Calu3 (cell line): ENCODE measurements at places on chromosomes 4 and X. TPM values are rescaled to one million over a fixed set of nuclear protein-coding genes. Genes with fewer than 3 reads are reported as not detected.

GRCh38 chr4:184019076-184019475, 114.0 kb downstream of the STOX2 start:
- DNase-seq: no peak

- no peak for DNase-seq
These were observed 183.5 kb upstream of the FSTL5 start for GRCh38 chr4:162347156-162347841.

Gene MAGEC3
- not detected in 2 replicates for total RNA-seq

DNA sequence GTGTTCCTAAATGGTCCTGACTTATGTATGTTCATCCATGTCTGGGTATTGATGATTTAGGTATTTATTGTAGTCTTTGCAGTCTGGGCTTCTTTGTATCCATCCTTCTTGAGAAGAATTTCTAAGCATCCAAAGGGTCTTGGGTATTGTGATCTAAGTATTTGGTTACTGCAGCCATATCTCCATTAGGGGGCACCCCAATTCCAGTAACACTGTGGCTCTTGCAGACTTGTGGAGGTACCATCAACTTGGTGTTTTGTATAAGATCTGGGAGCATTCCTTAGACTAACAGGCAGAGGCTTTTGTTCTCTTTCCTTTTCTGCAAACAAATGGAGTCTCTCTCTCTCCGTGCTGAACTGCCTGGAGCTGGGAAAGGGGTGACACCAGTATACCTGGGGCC, 113.7 kb upstream of the NEXMIF start:
- DNase-seq: no peak

DNA sequence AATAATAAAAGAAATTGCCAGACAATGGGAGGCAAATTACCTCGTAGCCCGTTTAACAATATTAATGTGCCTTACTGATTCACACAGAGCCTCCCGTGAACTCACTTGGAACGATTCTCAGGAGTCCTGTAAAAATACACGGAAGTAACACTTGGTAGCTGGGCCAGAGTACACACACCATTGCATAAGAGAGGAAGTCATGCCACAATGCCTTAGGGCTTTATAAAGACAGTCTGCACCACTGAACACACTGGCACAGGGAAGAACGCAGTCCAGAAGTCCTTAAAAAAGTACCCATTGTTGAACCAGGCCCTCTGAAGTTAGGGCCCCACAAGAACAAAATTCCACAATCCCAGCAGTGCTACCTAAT, 15.1 kb downstream of the SLC2A9 start:
- DNase-seq: peak; percentile 39

DNA sequence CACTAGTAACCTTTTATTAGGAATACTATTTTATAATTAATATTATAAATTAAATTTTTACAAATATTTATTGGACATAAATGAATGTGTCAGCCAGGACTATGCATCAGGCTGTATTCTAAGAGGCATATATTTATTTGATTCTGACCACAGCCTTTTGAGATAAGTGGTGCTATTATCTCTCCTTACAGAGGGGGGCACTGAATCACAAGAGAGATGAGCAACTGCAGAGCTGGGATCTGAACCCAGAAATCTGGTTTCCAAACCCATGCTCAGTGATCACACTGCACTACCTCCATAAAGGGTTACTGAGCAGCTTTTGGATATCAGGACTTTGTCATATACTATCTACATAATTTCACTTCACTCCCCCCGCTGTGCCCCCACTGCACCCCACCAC, 322.0 kb downstream of the TMA16 start:
- DNase-seq: no peak

Gene LIMCH1
- total RNA-seq: 53.9 and 78.7 TPM in 2 replicates

Gene FAM9B
- 0.40 and 0.69 TPM in 2 replicates for total RNA-seq

Gene BRS3
- total RNA-seq: not detected in 2 replicates

DNA sequence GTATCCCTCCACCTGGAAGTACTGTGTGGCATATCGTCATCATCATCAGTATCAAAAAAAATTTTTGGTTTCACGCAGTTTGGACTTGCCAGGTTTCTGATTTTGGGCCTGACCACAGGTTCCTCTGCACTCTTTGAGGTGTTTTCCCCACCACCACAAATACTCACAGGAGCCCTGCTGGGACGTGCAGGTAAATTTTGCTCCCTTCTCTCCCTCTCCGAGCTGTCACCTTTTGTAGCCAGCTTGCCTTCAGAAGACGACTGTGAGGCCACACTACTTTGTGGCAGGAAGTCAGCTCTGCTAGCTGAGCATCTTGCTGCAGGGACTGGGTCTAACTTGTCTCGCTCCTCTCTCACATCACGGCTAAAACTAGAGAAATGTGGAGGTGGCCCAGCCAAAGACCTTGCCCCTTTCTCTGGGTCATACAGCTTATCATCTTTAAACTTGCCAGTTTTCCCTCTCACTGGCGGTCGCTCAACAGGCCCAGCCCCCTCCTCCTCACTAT, 2.8 kb downstream of the PJA1 start:
- no peak for DNase-seq

DNA sequence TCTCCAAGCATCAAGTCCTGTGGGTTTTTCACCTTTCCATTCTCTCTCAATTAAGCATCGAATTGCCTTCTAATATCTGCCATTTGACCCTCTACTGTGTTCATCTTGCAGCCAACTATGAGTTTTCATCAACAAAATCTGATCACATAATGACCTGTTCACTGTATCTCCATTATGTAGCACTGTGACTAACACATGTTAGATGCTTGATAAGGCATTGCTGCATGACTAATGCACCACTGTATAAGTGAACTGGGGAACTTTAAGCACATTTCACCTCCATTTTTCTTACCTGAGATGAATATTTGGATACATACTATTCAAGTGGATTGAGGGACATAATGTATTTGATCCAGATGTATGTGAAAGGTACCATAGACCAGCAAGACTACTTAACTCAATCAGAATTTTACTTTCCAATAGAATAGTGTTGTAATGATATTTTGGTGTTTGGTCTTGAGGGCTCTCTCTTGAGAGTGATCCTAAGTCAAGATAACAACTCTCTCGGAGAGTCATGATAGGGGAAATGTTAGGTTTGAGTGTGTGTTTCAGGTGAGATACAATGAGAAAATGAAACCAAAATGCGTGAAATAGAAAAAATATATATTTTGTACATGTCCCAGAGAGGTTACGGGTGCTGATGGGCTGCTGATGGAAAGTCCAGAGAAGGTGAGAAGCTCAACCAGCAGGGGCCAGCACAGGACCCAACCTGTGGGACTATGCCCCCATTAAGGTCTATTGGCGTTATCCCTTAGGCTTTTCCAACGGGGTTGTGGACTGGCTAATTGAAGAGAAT, 60.2 kb upstream of the HS3ST1 start:
- no peak for DNase-seq

DNA sequence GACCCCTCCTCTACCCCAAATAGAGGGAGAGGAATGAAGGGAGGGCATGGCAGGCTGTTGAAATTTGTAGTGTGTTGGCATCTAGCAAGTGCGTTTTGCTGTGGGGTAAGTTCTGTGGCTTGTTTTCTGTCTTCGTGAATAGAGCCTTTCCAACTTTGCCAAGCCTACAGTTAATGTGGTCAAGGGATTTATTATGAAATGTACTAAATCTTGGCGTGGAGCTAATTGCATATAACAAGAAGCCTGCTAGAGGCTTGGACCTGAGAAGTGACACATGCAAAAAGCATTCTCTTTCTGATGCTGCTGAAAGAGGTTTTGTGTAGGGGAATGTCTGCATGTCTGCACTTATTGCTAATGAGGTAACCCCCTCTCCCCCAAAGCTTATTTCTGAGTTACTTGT, 132.2 kb downstream of the BMPR1B start:
- DNase-seq: no peak

- DNase-seq: no peak
These were observed 13.2 kb downstream of the DGKQ start for GRCh38 chr4:960140-960635.

DNA sequence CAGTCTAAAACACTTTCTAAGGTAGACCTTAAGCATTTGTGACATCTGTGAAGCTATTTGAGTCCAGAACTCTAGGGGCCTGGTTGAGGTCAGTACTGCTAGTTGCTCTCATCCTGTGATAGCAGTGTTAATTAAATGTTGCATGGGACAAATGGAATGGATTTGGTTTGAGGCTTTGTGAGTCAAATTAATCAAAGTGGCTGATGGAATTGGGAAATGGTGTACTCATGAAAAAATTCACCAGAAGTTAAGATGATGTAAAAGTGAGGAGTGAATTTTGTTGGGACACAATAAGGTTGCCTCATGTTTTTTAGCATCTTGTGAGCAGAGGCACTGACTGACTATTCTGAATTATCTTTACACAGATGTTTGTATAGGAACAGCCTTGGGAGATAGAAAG, 99.2 kb upstream of the ARSJ start:
- no peak for DNase-seq

DNA sequence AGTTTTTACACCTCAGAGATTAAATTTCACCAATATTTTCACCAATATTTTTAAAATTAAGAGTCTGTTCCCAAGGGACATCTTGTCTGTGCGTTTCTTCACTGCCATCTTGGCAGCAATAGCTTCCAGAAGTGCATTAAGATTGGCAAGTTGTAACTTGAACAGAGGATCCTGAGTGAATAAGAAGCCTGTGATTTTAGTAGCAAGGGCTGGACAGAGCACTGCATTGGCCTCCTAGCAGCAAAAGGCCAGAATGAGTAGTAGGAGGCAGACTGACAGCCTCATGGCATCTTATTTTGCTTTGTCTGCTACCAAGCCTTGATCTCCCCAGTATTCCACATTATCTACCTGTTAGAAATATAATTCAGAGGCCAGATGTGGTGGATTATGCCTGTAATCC, 138.4 kb downstream of the CPE start:
- no peak for DNase-seq

DNA sequence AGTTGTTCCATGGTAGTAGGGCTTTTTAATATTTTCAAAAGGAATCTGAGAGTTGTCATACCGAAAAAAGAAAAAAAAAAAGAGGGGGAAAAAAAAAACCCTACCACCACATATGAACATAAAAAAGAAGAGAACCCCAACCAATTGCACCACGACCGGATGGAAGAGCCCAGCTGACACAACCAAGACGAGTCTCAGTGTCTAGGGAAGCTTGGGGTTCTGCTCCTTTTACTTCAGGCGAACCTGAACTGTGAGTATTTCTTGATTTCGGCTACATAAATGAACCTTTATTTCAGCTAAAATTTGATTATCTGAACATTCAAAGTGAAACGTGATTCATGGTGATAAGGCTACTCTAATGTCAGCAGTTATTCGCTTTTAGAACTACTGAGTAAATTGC, at the start of gene GPR34:
TSS of gene GPR34 (plus strand) at position 139 of the 400 bp plus-strand sequence. CDS start 6,661 bp downstream, outside the sequence.
- DNase-seq: no peak

- DNase-seq: no peak
These were observed 17.7 kb downstream of the MRFAP1 start for GRCh38 chr4:6658209-6658595.

GRCh38 chr4:5916229-5916628, 23.3 kb upstream of the CRMP1 start:
- no peak for DNase-seq

Gene PITX2
- not detected in 2 replicates for total RNA-seq

DNA sequence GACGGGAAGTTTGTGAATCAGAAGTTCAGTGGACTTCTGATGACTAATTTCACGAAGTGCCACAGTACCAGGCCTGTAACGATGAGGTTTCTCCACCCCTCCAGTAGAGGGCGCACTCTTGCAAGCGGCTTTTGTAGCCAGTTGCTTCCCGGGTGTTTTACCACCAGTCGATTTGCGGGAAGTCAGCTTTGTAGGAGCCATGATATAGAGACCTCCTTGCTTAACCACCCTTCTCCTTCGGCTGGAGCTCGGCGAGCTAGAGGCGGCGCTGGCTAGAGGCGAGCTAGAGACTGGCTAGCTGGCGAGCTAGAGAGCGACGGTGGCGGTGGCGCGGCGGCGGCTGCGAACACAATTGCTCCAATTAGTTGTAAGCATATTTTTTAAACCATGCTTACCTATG, 72.0 kb downstream of the IL1RAPL1 start:
- DNase-seq: no peak
